ENCODE measurements at places on chromosomes 12 and 14.

DNA sequence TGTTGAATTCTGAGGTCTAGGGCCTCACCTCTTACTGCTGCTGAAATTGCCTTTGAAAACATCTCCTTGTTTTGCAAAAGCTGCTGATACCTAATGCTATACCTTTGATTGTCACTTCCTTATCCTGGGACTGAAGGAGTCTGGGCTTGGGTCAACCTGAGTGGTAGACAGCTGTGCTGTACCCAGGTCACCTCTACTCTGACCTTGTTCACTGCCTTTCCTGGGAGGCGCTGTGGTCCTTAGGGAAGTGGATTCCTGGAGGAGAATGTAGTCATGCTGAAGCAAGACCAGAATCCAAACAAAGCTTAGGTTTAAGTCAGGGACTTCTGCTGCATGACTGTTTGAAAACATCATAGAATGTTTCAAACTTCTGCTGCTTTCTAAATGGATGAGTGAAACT, 191.4 kb downstream of the SNAPC1 start:
- DNase-seq: no peak

DNA sequence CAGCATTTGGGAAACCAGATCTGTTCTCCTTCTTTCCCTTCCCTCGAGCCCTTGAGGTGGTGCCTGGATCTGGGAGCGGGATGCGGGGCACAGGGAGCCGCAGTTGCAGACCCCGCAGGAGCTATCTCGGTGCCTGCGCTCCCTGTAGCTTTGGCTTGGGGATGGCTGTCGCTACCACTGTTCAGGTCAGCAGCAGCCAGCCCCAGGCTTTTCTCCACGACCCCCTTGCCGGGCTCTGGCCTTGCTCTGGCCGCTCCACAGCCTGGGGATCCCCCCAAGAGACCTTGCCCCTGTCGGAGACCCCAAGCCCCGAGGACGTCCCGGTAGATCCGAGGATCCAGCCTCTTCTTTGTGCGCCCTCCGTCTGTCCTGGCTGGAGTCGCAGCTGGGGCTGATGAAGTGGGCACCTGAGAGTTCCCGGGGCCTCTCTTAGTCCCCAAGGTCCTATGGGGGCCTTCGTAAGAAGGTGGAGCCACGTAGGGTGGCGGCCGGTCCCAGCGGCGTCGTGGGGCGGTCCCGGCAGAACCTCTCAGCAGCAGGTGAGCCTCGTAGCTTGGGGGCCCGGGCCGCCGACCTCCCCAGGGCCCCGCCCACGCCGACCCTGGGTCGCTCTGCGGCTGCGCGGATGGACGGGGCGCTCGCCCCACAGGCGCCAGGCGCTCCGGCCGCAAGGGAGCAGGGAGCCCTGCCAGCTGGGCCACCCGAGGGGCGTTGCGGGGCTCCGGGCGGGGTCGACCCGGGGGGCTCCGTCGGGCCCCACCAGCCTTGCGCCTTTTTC, 1.3 kb downstream of the DDN start:
- DNase-seq: peak; percentile 65

DNA sequence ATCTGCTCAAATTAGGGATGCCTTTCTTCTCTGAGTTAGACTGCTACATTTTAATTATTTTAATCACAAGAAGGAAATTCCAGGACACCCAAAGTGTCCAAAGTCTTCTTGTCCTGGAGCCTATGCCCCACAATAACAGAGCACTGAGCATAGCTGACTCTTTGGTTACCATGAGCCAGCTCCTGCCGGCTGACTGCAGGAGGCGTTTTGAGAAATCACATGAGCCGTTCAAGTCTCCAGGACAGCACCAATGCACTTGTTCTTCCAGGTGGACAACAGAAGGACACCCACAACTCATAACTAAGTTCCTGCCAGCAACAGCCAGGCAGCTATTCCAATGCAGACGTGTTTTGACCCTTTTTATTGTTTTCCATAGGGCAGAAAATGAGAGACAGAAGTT, 46.0 kb upstream of the SRSF5 start:
- no peak for DNase-seq

GRCh38 chr14:87966816-87967215, 26.2 kb downstream of the GALC start:
- DNase-seq: no peak

GRCh38 chr14:24456980-24457379, 14.4 kb upstream of the SDR39U1 start:
- no peak for DNase-seq

DNA sequence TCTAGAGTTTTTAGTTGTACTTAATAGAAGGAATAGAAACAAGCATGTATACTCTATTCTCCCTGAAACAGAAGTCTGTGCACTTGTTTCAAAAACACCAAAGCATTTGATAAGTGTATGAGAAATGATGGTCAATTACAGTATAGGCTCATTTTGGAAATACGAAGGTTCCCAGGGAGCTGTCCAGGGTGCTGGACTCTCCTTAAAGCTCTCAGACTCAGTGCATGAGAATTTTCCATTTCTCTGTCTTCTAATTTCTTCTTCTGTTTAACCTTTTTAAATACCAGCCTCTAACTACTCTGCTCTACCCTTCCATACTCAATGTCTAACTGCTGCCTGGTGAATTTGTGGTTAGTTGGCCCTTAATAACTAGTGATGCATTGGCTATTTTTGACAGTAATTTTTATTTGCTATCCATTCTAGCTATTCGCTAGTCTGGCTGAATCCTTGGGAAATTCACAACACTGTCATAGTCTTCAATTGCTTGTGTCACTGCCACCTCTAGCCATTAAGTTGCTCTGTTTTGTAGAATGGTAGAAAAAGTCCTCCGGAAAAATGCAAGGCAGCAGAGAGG, 229.2 kb downstream of the NRXN3 start:
- peak; percentile 8 for DNase-seq

GRCh38 chr14:68248481-68249255, 429.1 kb downstream of the RAD51B start:
- no peak for DNase-seq

GRCh38 chr14:93943052-93943451, 15.9 kb downstream of the FAM181A start:
- no peak for DNase-seq

GRCh38 chr12:28413460-28414109, 223.3 kb downstream of the CCDC91 start:
- no peak for DNase-seq

- no peak for DNase-seq
Measured at GRCh38 chr12:72511498-72511897, 239.3 kb downstream of the TRHDE start.
